NCI-H187 (cell line): ENCODE measurements at places on chromosomes 3 and 15.

DNA sequence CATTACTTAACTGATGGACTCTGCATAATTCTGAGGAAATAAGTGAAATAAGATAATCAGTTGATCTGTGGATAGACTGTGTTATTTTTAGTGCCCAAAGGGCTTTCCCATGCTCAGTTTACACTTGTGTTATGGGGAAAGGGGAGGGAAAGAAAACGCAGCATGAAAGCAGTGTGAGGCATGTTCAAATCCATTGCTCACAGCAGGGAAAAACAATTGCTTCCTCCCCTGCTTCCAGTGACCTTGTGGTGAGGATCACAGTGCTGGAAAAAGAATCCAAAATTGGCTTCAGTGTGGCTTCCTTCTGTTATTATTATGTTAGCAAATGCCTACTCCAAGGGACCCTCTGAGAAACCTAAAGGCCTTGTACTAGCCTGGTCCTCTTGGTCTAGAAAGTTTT, 285.1 kb upstream of the CDIN1 start:
- no peak for DNase-seq

- DNase-seq, result no peak
Measured at GRCh38 chr3:169072494-169072893, 591.0 kb downstream of the MECOM start.

GRCh38 chr15:78880813-78881212, 8.1 kb downstream of the MORF4L1 start:
- no peak for DNase-seq

DNA sequence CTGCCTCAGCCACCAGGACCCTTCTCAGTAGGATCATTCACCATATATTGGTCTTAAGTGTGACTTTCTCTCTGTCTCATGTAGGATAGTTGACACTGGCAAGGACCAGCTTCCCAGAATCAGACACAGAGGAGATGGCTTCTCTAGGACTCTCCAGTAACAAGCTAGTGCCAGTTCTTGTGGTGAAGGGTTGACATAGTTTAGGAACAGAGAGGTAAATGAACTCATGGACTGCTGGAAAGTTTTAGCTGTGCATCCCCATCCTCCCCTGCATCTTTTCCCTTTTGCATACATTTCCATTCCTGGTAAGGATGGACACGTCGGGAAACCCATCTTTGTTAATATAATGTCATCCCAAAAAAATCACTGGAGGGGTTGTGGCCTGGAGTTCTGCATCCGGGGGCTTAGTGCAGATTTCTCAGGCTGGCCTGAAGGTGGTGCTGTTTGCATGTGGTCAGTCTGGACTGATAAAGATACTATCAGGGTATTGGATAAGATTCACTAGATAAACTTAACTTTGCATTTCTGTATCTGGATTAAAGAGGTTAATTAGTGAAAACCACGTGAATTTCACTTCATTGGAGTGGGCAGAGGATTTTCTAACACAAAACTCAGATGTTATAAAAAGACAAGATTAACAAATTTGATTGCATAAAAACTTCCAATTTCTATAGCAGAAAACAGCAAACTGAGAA, 110.8 kb downstream of the TBC1D2B start:
- no peak for DNase-seq

DNA sequence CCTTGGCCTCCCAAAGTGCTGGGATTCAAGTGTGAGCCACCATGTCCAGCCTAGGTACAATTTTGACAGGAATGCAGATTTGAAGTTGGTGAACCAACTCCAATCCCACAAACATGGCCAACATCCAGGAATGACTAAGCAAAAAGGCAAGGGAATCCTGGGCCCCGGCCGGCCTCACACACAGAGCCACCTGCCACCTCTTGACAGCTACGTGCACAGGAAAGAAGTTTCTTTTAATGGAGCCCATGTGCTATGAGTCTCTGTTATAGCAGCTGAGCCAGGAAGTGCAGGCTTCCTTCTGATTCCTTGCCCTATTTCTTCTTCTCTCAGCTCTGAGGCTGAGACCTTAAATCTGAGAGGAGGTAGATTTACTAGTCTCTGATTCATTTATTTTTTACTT, 8.8 kb downstream of the TMEM40 start:
- DNase-seq, result no peak

- DNase-seq, result peak; percentile 60
Measured at GRCh38 chr3:150547045-150547741, 606 bp downstream of the EIF2A start.

DNA sequence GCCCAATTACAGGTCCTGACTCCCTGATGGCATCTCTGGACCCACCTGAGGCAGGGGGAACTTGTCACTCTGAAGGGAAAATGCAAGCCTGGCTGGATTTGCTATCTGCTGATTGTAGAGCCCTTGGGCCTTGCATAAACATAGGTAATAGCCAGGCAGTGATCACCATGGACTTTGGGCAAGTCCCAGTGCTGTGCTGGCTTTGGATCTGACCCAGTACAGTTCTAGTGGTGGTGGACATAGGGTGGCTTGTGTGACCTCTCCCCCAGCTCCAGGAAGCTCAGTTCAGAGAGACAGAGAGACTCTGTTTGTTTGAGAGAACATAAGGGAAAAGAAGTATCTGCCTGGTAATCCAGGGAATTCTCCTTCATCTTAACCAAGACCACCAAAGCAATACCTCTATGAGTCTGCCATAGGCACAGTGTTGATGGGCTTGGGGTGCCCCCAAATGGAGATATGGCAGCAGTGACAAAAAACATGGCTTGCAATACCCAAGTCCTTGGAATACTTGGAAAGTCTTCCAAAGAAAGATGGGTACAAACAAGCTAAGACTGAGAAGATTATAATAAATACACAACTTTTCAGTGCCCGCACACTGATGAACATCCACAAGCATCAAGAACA, 348.5 kb downstream of the PYDC2 start:
- no peak for DNase-seq

DNA sequence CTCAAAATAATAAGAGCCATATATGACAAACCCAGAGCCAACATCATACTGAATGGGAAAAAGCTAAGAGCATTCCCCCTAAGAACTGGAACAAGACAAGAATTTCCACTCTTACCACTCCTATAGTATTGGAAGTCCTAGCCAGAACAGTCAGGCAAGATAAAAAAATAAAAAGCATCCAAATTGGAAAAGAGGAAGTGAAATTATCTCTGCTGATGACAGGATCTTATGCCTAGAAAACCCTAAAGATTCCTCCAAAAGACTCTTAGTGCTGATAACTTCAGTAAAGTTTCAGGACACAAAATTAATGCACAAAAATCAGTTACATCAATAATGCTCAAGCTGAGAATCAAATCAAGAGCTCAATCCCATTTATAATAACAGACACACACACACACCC, 45.9 kb upstream of the SLC2A2 start:
- DNase-seq, result no peak

GRCh38 chr15:74631087-74631385, 15.4 kb downstream of the CLK3 start:
- no peak for DNase-seq

- DNase-seq, result no peak
Measured at GRCh38 chr15:75650908-75651809, 3.4 kb downstream of the SNX33 start.

- no peak for DNase-seq
Measured at GRCh38 chr15:69755551-69756310, 303.1 kb downstream of the RPLP1 start.

GRCh38 chr3:196149375-196149774, 61.8 kb downstream of the ZDHHC19 start:
- DNase-seq, result no peak

DNA sequence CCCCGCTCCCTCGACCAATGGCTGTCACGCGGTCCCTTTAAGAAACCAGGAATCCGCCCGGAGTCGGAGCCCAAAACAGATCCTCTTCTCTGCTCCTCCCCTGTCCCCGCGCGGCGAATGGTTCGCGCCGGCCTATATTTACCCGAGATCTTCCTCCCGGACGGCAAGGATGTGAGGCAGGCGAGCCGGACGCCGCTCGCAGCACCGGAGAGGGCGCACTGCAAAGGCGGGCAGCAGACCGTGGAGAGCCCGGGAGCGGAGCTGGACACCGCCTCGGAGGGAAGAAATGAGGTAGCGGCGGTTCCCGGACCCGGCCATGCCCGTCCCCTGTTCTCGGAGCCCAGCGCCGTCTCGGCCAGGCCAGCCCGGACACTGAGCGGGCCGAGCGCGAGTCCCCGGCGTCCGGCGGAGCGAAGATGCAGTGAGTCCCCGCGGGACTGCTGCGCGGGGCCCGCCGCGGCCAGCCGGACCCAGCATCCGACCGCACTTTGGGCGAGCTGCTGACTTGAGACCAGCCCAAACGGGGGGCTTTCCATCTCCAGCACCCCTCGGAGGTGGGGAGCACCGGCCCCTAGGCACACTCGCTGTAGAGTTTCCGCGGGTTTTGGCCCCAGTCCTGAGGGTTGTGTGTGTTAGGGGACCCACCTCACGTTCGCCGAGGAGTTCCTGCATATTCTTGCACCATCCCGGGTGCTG, at the start of gene FAM43A:
Gene FAM43A (plus strand): TSS at position 166 of the 696 bp plus-strand sequence. CDS start 944 bp downstream, outside the sequence.
- DNase-seq, result peak; percentile 84

DNA sequence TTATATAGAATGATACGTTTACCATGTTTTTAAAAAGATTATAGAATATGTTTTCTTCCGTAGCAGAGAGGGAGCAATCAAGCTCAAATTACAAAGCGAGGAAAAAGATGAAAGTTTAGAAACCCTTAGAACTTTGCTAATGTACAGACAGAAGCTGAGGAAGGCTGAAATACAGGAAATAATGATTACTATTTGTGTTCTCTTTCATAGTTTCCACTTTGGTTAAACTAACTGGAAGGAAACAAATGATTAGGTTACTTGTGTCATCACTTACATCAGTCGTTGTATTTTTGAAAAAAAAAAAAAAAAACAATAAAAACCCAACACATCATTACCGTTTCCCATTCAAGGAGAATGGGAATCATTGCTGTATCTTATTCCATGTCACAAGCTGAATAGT, 337.8 kb upstream of the CBLB start:
- DNase-seq, result no peak

- DNase-seq, result no peak
Measured at GRCh38 chr3:39977058-39977794, 167.8 kb downstream of the MYRIP start.

DNA sequence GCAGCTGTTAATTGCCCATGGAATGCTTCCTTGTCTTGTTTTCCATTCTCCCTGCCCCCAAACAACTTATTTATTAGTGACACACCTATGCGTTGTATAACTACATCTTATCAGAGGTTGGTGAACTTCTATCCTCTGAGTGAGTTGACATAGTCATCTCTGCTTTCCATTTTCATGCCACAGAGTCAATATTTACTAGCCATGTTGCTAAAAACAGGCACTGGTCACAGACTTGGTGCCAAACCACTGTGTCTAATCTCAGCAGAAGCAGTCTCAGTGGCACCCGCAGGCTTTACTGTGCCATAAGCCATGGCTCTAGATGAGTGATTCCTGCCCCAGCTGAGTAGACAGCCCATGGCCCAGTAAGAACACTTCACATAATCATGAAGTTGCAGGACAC, 26.5 kb downstream of the DAPK2 start:
- no peak for DNase-seq

- no peak for DNase-seq
Measured at GRCh38 chr3:59126446-59126845, 76.6 kb upstream of the CFAP20DC start.

DNA sequence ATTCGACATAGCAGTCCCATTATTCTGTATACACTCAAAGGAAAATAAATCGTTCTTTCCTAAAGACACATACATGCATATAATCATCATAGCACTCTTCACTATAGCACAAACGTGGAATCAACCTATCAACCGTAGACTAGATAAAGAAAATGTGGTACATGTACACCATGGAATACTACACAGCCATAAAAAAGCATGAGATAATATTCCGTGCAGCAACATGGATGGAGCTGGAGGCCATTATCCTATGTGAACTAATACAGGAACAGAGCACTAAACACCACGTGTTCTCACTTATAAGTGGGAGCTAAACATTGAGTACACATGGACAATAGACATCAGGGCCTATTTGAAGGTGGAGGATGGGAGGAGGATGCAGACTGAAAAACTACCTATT, 12.1 kb upstream of the MAP3K13 start:
- DNase-seq, result no peak

GRCh38 chr3:58948018-58948417, 101.8 kb downstream of the CFAP20DC start:
- no peak for DNase-seq

- DNase-seq, result no peak
Measured at GRCh38 chr3:132556508-132557159, 40.4 kb upstream of the ACKR4 start.

- no peak for DNase-seq
Measured at GRCh38 chr3:146928421-146929059, 323.4 kb upstream of the PLSCR5 start.

DNA sequence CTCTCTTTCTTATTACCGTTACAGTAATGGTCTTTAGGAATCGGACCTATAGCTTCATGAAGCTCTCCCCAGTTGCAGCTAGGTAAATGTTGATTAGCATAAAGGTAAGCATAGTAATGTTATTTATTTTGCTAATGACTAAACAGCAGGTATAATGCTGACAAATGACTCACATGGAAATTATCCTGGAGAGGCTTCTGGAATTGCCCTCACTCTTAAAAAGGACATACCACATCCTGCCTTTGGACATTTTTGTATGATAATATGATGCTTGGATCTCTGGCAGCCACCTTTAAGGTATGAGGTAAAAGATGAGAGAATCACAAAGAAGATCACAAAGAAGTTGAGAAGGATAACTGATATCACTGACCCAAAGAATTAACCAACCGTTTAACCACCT, 238.6 kb downstream of the CHL1 start:
- no peak for DNase-seq

DNA sequence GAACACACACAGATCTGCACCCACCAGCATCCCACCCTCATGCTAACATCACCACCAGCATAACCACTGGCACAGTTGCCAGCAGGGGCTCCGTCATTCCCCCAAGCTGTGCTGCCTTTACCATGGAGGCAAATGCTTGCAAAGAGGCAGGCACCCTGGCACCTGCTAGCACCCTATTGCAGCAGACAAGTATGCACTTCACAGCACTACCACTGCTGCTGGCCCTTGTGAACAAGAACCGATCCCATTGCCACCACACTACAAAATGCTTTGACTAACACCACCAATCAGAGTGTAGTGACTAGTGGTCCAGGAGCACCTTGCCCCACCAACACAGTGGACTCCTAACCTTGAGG, 862.2 kb upstream of the DPPA4 start:
- no peak for DNase-seq

DNA sequence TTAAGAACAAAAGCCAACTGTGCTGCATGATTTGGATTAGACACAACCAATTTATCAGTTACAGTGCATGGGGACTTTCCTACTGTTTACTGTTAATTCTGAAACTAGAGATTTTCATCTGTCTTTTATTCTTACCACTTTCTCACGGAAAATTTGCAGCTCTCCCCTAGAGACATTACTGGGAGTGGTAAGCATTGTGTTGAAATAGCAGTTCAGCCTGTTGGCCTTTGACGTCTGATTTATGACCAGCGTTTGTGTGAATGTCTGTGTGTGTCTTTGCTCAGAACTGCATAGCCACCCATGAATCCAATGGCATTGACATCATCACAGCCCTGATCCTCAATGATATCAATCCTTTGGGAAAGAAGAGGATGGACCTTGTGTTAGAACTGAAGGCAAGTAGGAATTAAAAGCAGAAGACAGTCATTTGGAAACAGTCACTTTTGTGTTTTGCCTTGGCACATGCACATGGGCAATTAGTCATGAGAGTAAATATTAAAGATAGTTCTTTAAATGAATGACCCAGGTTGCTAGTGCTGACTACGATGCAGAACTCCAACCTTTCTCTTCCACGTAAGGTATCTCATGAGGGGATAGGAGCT, 202.2 kb upstream of the BHLHE40 start:
- no peak for DNase-seq
